ENCODE measurements at places on chromosomes 11 and 22.
A peak's percentile ranks its signal among the peaks of the same experiment; 100 is the strongest.

DNA sequence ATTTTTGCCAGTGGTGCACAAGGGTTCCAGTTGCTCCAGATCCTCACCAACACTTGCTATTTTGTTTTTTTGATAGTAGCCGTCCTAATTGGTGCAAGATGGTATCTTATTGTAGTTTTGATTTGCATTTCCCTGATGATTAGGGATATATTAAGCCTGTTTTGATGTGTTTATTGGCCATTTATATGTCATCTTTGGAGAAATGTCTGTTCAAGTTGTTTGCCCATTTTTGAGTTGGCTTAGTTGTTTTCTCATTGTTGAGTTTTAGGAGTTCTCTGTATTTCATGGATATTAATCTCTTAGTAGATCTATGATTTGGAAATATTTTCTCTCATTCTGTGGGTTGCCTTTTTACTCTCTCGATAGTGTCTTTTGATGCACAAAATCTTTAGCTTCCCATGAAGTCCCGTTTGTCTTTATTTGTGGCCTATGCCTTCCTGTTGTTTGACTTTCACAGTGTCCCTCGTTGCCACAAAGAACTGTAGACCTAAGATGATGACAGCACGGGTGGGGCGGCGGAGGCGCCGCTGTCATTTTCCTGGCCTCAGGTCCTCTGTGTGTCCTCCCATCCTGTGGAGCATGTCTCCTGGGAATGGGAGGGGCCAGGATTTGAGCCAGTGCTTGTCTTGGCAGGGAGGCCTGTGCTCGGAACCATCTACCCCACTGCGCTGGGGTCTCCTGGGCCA is 33.5 kb downstream of the LRP5 start:
- DNase-seq, result no peak

DNA sequence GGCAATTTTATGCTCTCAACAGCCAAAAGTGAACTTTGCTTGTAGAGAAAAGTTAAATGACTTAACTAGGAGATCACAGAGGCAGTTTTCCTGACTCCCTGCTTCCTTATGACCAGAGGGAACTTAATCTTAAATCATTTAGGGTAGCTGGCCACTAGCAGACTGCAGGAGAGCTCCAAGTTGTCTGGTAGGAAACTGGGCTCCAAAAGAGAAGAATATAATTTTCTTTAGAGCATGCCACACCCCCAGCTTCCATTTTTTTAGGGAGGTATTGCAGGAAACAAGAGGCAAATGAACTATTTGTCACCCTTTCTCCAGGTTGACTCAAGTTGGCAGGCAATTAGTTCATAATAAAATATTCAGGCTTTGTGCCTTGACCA is 2.6 kb downstream of the METTL15 start:
- peak; percentile 8 for DNase-seq

GRCh38 chr11:78392854-78393253 is 24.8 kb downstream of the GAB2 start:
- peak; percentile 24 for DNase-seq

DNA sequence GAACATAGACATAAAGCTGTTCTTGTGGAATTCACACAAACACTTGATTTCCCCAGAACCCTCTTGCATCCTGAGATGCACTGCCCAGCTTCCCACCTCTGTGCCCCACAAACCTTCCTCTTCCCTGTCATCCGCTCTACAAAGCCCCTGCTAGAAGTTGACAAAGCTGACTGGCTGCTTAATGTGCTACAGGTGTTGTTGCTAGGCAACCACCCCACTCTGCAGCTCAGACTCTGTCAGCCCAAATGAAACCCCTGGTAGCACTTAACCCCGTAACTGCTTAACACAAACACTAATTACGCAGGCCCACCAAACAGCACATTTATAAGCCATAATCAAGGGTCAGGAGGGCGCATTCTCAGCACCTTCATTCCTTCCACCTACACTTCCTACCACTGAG is 172.0 kb upstream of the CADM1 start:
- DNase-seq, result no peak

- DNase-seq, result no peak
These were observed 2.8 kb upstream of the HBE1 start for GRCh38 chr11:5272395-5273017.

Measured in large intestine (tissue), 12 donors.